ENCODE measurements at places on chromosomes 3 and 15. TPM values are rescaled to one million over a fixed set of nuclear protein-coding genes. Genes with fewer than 3 reads are reported as not detected.

Gene LNP1
- total RNA-seq, result 3.1 TPM

DNA sequence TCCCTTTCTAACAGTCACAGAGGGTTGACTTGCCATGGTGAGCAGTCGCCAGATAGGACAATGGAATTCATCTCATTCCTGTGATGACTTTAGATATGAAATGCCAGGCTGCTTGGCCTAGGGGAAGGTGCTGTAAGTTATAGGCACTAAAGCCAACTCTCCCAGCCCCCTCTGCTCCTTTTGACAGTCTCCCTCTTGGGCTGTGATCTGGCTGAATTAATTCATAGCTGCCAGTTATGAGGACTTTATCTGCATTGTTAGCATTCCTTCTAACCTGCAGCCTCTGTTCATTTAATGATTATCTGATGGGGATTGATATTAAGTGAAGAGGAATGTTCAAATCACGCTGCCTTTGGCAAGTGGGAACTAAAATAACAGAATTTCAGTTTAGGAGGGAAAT lies 427.1 kb upstream of the RASGRP1 start:
- no peak for DNase-seq

DNA sequence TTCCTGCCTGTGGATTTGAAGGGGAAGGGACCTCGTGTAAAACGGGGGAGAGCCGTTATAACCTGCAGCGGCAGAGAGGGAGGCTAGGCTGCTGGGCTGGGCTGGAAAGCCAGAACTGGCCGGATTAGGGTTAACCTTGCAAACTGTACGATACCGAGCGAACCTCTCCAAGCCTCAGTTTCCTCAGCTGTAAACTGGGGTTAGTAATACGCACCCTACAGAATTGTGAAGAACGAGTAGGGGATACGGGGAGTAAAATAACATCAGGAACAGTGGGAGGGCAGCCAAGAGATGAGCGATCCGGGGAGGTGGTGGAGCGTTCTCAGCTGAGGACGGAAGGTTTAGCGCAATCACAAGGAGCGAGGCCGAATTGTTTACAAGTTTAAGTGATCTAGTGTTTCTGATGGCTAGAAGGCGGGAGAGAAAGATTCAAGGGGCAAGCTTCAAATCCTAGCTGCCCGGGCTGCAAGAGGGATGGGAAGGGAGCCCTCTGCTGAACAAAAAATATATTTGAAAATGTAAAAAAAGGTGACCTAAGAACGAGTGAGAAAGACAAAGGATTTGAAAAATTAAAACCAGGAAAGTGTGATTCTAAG lies 768 bp upstream of the SEMA5B start:
- peak; percentile 71 for DNase-seq

Gene EIF4A2
- total RNA-seq, result 391 TPM

GRCh38 chr3:70982284-70982683 lies 601.2 kb downstream of the FOXP1 start:
- DNase-seq, result no peak

Gene ST8SIA2
- total RNA-seq, result 0.13 TPM
